ENCODE measurements at places on chromosomes 4 and X.

- DNase-seq: no peak
These were observed 9.1 kb downstream of the FGFR3 start for GRCh38 chr4:1802151-1802715.

- DNase-seq: no peak
These were observed 21.3 kb upstream of the SULT1B1 start for GRCh38 chr4:69781458-69782418.

DNA sequence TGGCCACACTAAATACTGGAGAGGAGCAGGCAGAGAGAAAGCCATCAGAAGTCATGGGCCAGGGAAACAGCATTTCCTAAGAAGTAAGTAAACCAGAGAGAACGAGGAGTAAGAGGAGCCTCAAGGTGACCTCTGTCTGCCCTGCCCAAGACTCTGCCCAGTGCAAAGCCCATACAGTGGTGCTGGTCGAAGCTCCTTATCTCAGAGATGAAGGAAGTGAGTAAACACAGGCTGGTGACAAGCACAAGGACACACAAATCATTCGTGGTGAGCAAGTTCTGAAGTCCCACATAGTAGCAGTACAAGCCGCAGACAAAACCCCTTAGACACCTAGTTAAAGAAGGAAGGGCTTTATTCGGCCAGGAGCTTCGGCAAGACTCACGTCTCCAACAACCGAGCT, 62.7 kb downstream of the DCTD start:
- no peak for DNase-seq

- DNase-seq: no peak
These were observed 301.4 kb downstream of the TMA16 start for GRCh38 chr4:163795885-163796284.

DNA sequence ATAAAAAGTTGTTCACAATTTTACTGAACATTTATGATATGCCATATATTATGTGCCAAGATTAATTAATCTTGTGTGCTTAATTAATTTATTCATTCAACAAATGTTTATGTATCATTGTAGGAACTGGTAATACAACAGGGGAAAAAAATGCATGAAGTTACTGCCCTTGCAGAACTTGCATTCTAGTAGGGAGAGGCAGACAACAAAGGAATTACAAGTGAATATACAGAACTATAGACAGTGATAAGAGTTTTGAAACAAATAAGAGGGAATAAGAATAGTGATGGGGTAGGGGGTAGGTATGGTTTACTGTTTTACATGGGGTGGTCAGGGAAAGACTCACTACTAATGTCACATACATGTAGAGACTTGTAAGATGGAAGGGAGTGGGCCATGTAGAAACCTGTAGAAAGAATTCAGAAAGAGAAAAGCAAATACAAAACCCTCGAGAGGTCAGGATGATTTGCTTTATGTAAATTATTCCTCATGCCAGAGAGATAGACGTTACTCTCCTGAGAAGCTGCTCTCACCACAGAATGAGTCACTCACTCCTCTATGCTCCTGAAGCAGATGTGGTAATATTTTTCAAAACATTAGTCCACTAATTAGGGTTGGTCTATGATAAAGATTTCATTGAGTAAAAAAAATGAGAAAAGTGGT, 855.0 kb upstream of the GRID2 start:
- no peak for DNase-seq

GRCh38 chr4:61812171-61812570, 612.0 kb downstream of the ADGRL3 start:
- DNase-seq: no peak

DNA sequence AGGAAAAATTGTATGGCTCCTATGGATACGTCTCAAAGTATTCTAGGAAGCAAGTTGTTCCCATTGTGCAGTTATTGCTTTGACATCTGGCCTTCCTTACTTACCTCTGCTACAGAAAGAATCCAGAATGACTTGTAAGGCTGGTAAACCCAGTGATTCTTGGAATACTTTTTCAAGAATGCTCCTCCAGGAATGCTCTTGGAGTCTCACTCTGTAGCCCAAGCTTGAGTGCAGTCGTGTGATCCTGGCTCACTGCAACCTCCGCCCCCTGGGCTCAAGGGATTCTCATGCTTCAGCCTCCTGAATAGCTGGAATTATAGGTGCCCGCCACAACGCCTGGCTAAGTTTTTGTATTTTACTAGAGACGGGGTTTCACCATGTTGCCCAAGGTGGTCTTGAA, 38.1 kb downstream of the GAB1 start:
- DNase-seq: no peak

DNA sequence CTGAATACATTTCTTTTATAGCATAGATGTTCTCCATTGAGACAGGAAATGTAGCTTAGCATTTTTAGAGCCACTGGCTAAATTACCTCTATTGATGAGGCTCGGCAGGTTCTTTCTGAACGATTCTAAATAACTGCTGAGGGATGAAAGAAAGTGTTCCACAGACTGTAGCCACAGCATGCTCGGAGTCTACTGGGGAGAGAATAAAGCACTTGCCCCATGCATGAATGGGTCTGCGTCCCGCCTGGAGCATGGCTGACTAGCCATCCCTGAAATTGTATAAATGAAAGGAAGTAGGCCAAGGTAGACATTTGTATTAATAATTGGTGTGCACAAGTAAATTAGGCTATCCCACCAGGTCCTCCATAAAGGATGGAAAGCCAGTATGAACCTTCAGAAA, 269.8 kb downstream of the COL25A1 start:
- DNase-seq: no peak

DNA sequence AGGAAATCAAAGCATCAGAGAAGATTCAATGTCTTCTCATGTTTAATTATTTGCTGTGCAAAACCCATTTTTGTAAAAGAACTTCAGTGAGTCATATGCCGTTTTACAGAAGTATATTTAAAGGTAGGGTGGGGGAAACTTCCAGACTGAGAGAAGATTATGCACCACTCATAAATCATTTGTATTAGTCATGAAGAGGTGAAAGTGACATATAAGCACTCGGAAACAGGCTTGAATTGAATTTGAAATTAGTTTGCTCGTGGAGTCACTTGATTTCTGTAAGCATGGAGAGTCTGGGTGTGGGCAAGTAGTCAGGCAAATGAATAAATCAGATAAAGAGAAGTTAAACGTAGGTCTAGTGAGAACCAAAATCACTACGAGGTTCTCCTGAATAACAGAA, 335.1 kb downstream of the ANK2 start:
- no peak for DNase-seq

- DNase-seq: no peak
These were observed at the start of gene DKK2 for GRCh38 chr4:107035819-107036583. DKK2 (minus strand) TSS chr4:107036313; CDS start chr4:107035591, 722 bp downstream.

- DNase-seq: no peak
These were observed 300.7 kb upstream of the CXXC4 start for GRCh38 chr4:104795264-104795939.

GRCh38 chrX:137081239-137081638, 47.4 kb upstream of the GPR101 start:
- DNase-seq: no peak
